ENCODE measurements at places on chromosomes 7 and 10.
A peak's percentile ranks its signal among the peaks of the same experiment; 100 is the strongest.

- no peak for DNase-seq
Observed at GRCh38 chr10:75688506-75689300, 257.3 kb downstream of the LRMDA start.

GRCh38 chr7:106056513-106057203 lies 55.5 kb downstream of the SYPL1 start:
- DNase-seq = peak; percentile 44

DNA sequence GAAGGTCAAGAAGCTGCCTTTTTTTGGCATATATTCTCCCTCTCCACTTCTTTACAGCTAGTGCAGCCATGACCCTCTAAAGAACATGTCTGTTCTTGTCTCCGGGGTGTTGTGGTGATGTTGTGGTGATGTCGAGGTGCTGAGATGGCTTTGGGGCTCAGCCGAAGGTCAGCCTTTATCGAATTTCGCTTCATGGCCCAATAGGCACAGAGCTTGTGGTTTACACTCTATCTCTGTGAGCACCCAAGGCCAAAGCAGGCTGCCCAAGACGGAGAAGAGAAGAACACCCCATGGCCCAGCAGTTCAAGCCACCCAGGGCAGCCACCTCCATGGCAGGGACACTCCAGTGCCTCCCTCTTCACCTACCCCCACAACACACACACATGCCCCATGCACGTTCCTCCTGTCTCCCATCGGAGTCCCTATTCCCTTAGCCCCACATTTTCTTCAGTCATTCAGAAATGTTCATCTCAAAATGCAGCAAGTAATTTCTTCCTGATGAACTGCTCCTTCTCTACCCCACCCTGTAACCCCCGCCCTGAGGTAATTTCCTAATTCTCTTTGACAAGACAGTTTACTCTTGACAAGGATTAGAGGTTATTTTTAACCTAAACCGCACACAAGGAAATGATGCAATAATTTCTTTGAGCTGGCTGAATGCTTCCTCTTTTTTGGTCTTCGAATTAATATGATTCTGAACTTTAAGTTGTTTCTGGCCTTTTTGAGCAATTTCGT lies 18.6 kb upstream of the ADRB1 start:
- DNase-seq = no peak

DNA sequence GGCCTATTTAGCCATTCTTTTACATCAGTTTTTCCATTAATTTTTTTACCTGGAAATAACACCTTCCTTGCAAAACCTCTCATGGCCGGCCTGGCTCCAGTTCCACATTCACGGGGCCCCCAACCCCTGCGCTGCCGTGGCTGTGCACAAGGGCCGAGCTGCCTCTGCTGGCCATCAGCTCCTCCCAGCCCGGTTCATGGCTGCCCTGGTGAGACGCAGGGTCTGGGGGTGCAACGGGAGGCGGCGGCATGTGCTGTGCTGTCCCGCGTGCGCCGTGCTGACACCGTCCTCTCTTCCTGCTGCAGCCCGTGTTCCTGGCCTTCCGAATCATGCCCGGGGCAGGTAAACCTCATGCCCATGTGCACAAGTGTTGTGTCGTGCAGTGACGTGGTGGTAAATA lies 4.4 kb downstream of the NKX6-2 start:
- no peak for DNase-seq

- no peak for DNase-seq
Observed at GRCh38 chr7:113796557-113796956, 122.3 kb downstream of the PPP1R3A start.

DNA sequence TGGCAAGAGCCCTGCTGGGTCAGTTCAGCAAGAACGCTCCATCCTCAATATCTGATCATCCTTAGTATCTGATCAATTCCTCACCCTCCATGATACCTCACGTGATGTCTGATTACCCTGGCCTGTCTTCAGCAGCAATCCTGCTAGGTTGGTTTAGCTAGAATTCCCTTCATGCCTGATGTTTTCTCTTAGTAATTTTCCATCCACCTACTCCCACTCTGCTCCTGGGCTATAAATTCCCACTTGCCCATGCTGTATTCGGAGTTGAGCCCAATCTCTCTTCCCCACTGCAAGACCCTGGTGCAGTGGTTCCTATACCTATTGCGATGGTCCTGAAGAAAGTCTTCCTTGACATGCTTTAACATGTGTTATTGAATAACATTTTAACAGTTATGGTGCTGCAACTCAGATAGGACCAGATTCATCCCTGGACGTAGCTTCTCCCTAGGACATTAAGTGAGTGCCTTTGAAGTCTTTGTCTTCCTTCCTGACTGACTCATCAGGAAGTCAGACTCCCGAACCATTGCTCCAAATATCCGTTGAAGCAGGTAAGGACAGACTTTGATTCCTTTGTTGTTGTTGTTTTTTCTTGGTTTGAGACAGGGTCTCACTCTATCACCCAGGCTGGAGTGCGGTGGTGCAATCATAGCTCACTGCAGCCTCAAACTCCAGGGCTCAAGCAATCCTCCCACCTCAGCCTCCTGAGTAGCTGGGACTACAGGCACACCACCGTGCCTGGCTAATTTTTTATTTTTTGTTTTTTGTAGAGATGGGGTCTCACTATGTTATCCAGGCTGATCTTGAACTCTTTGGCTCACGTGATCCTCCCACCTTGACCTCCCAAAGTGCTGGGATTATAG lies 29.4 kb upstream of the CLDN3 start:
- no peak for DNase-seq

GRCh38 chr7:99504281-99504602 lies 220 bp upstream of the ZKSCAN5 start:
- DNase-seq = no peak

DNA sequence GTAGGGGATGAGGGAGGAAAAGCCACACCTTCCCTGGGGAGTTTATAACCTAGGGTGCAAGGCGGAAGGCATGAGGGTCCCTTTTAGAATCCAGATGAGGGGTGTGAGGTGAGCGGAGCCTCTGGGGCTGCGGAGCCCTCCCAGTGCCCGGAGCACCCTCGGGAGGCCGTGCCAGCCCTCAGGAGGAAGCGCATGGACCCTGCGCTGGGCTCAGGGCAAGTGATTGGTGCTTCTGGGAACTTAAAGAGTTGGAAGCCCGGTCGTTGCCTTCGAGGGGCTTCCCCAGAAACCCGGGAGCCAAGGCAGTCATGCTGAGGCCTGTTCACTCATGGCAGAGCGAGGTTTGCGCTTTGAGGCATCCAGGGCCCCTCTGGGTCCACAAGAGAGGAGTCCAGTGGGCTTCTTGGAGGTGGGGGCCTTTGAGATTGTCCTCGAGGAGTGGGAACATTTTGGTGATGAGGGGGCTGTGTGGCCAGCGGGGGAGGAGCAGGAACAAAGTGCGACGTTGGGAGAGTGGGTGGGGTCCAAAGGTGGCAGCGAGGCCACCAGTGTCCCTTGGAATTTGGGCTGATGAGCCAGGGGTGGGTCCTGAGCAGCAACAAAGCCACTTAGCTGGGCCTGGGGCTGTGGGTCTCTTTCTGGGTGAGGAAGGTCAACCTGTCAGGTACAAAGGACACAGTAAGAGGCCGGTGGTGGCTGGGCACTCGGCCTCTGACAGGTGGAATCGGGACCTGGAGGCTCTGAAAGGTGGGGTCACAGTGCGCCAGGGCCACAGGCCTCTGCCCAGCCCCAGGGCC lies 79.9 kb downstream of the MKI67 start:
- DNase-seq = no peak

All from stimulated activated CD8-positive, alpha-beta memory T cell treated with anti-CD3 and anti-CD28 coated beads, Interleukin-4, amount 100 ng/mL, for 24 hours (primary cell).